ENCODE measurements at places on chromosomes 7 and 10.

GRCh38 chr10:6053816-6054631 lies 8.1 kb downstream of the IL2RA start:
- DNase-seq: no peak

GRCh38 chr10:18960466-18961079 lies 88.0 kb upstream of the MALRD1 start:
- no peak for DNase-seq

GRCh38 chr10:119498889-119499676 lies 43.4 kb downstream of the RGS10 start:
- no peak for DNase-seq

DNA sequence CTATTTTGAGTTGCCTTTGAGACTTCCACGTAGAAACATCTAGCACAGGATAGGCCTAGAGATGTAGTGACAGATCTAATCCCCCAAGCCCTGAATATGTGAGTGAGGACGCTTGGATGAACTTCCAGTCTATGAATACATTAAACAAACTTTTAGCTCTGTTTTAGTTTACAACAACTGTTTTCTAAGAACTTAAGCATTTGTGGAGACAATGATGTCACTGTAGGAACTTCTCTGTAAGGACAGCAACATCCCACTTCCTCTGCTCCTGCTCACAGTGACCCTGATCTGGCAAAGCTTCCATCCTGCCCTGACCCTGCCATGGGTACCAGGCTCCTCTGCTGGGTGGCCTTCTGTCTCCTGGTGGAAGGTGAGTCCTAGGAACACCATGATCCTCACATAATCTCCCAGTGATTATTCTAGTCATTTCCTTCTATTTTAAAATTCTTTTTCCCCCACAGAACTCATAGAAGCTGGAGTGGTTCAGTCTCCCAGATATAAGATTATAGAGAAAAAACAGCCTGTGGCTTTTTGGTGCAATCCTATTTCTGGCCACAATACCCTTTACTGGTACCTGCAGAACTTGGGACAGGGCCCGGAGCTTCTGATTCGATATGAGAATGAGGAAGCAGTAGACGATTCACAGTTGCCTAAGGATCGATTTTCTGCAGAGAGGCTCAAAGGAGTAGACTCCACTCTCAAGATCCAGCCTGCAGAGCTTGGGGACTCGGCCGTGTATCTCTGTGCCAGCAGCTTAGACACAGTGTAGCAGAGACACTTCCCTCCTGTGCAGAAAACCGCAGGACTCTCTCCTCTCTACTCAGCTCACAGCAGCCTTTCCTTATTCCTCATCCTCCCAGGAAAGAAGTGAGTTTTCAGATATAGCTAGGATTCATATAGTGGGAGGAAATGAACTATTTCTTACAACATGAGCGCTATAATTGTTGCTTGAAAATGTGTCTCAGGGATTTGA lies 194.4 kb upstream of the PRSS1 start:
- no peak for DNase-seq

Measured in A172 (cell line).